ENCODE measurements at places on chromosomes 12 and 14. TPM values are rescaled to one million over a fixed set of nuclear protein-coding genes. Genes with fewer than 3 reads are reported as not detected.

TPI1 gene
- 1,024 TPM for total RNA-seq

DGLUCY gene
- total RNA-seq: 224 TPM

- no peak for DNase-seq
- H3K36me3 ChIP-seq: peaks cover 45% of the 10 kb centered on the region
- no peak overlapping the region for H3K27ac ChIP-seq
- H3K27me3 ChIP-seq: no peaks in the 10 kb centered on the region
- no peaks in the 10 kb centered on the region for H3K4me1 ChIP-seq
These were observed 44.7 kb downstream of the PTPN11 start for GRCh38 chr12:112463478-112463877.

DNA sequence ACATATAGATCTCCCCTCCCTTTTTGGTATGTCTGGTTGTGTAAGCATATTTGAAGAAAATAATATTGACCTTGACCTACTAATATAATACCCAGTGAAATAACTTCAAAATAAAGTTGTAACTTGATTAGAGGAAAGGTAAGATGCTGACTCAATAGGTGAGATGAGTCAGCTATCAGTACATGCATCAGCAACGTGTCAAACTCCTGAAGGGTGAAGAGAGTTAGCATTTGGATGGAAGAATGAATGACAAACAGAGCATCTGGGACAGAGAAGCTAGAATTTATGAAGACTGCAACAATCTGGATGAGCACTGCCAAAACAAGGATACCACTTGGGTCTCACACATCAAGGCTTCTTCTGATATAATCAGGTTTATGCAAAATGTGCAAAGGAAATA is 74.9 kb downstream of the PPP2R5E start:
- no peaks in the 10 kb centered on the region for H3K27me3 ChIP-seq
- no peak overlapping the region for H3K4me3 ChIP-seq
- DNase-seq: no peak
- no peaks in the 10 kb centered on the region for H3K36me3 ChIP-seq

- H3K27ac ChIP-seq: peak overlapping the region; percentile 95
- no peaks in the 10 kb centered on the region for H3K27me3 ChIP-seq
- DNase-seq: no peak
- peaks cover 42% of the 10 kb centered on the region for H3K4me1 ChIP-seq
- no peak overlapping the region for H3K4me3 ChIP-seq
These were observed 32.4 kb upstream of the PPP1R13B start for GRCh38 chr14:103879570-103880347.

DNA sequence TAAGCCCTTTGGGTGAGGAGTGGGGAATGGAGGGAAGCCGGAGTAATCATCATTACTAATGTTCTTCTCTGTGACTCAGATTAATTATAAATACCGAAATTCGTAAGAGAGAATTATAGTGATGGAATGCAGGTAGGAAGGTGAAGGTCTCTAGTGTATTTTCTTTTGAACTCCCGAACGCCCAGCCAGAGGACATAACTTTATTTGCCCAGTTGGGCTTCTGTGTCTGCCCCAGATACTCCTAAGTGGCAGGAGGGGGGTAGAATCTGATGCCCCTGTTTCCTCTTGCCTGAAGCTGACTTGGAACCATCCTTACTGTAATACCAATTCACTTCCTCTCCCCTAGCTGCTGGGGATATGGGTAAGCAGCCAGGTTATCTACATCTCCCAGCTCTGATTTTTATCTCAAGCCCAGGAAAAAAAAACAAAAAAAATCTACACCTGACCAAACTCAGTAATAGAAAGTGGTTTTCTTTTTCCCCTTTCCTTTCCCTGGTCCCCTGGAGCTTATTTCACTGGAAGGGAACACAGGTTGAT is 84.4 kb upstream of the CISTR start:
- no peak for DNase-seq
- no peaks in the 10 kb centered on the region for H3K4me1 ChIP-seq
- no peak overlapping the region for H3K27ac ChIP-seq
- no peaks in the 10 kb centered on the region for H3K36me3 ChIP-seq
- H3K27me3 ChIP-seq: no peaks in the 10 kb centered on the region
- H3K4me3 ChIP-seq: no peak overlapping the region

All from heart left ventricle (tissue), 16 donors.